ENCODE measurements at places on chromosomes 4 and X. TPM values are rescaled to one million over a fixed set of nuclear protein-coding genes. Genes with fewer than 3 reads are reported as not detected.

The CYTL1 gene
- 113 TPM for total RNA-seq

The HOPX gene
- total RNA-seq = 19.6 TPM

The SMR3B gene
- not detected for total RNA-seq

The FAM184B gene
- under 0.01 TPM for total RNA-seq

The PDCL2 gene
- not detected for total RNA-seq

The SYP gene
- total RNA-seq = 0.13 TPM

The CXorf51B gene
- not detected for total RNA-seq

The PDZD4 gene
- under 0.01 TPM for total RNA-seq

The ASB5 gene
- not detected for total RNA-seq

The ZNF157 gene
- total RNA-seq = under 0.01 TPM

All from thoracic aorta endothelial cell (primary cell).